ENCODE measurements at places on chromosomes 13 and 19.

DNA sequence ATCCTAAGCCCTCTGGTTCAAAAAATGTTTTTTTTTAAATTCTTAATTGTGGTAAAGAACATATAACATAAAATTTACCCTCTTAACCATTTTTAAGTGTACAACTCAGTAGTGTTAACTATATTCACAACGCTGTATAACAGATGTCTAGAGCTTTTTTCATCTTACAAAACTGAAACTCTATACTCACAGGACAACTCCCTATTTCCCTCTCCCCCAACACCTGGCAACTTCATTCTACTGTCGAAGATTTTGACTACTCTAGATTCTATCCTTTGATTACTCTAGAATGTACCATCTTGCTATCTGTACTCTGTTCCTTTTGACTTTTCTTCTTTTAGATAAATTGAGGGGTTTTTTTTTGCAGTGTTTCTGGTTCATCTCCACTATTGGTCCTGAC lies 200.4 kb downstream of the KLF12 start:
- DNase-seq = no peak

GRCh38 chr13:85509512-85509911 lies 289.7 kb downstream of the SLITRK6 start:
- DNase-seq = no peak

DNA sequence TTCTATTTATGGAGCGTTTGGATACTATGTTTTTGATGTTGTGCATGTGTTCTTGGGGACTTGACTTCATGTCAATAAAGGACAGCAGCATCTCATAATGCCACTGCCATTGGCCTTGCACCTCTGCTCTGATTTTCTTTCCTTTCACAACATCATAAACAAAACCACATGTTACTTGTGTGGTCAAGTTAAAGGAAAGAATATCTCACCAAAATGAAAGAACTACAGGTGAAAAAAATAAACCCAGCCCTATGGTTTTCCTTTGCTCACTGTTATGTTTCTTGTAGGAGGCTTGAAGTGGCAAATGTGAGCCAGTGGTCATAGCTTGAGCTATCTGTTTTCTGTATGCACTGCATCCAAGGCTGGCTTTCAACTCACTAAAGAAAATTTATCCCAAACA lies 240.4 kb downstream of the KCNRG start:
- DNase-seq = no peak

DNA sequence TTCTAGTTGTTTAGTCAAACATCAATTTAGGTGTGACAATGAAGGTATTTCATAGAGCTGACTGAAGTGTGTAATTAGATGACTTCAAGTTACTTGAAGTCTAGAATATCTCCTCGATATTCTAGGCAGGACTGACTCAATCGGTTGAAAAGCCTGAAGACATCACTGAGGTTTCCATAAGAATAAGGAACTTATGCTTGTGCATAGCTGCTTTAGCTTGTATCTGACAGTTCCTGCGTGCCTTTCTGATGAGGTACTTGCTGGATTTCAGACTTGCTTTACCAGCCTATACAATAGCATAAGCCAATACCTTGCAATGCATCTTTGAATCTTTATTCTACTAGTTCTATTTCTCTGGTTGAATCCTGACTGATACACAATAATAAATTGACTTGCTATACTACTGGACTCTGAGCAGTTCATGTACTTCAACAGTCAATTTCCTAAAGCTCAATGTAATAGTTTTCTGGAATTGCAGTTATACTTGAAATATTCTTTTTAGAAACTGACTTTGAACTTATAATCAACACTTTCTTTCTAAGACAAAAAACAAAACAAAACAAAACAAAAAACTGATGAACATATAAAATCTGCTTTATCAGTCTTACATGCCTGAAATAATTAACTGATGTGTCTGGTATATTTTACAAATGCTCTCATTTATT lies 1534.8 kb downstream of the SLITRK5 start:
- DNase-seq = no peak

GRCh38 chr13:37775871-37776270 lies 93.7 kb downstream of the TRPC4 start:
- no peak for DNase-seq

Data from stimulated activated CD8-positive, alpha-beta memory T cell treated with anti-CD3 and anti-CD28 coated beads, Interleukin-4, amount 100 ng/mL, for 24 hours (primary cell).